ENCODE measurements at places on chromosomes 2 and 18.

DNA sequence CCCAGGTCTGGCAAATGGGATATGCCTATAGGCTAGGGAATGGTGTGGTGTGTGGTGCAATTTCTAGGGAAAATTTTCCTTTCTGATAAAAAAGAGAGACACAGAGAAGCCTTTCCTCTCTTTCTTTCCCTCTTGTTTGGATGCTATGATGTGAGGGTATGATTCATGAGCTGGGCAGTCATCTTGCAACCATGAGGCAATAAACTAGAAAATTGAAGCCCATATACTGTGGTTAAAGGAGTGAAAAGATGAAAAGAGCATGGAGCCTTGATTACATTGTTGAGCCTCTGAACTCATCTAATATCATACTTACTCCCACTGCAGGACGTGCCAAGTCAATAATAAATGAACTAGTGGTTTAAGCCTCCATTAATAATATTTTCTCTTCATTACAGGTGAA, 215.6 kb downstream of the HAUS1 start:
- DNase-seq: no peak

GRCh38 chr2:53724536-53724935, 43.1 kb upstream of the CHAC2 start:
- DNase-seq: no peak

DNA sequence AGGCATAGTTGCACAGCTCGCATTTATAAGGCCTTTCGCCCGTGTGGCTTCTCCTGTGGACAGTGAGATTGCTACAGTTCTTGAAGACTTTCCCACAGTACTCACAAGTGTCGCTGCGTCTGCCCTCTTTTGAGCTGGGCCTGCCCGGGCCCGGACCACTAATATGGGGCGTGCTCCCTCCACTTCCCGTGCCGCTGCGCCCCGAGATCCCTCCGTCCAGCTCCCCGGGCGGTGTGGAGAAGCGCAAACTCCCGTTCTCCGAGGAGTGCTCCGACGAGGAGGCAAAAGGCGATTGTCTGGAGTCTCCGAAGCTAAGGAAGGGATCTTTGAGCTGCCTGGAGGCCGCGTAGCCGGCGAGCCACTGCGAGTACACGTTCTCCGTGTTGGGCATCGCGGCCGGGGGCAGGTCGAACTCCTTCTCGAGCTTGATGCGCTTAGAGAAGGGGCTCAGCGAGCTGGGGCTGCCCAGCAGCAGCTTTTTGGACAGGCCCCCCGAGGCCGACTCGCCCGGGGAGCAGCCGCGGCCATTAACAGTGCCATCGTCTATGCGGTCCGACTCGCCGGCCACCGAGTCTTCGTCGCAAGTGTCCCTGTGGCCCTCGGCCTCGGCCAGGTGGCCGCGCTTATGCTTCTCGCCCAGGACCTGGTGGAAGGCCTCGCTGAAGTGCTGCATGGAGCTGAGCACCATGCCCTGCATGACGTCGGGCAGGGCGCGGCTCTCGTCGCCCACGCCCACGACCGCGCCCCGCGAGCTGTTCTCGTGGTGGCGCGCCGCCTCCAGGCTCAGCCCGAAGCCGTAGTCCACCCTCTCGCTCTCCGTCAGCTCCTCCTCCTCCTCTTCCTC, 92.7 kb downstream of the BCL11A start:
- no peak for DNase-seq

DNA sequence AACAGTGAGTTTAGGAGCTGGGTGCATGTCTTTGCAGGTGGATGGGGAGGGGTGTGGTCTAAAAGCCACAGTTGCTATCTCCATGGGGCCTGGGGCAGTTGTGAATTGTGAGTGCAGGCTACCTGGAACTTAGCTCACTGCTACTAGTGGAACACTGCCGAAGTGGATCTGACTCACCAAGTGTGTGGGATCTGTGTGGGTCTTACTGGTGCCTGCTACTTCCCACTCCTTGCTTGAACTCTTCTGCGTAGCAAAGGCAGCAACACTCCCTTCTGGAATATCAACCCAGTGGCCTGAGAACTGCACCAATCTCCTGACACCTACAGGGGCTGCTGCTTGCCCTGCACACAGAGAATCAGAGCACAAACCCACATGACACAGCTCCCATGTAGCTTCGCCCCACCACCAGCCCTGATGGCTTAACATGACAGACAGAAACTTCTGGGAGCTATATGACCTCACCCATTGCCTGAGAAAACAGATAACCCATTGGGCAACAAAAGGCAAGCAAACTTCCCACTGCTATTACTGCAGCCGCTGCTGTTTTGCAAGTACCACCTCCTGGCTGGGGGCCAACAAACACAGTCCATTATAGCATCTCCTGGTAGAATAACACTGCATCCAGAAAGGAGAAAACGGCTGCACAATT, 455.1 kb upstream of the DDX18 start:
- no peak for DNase-seq

DNA sequence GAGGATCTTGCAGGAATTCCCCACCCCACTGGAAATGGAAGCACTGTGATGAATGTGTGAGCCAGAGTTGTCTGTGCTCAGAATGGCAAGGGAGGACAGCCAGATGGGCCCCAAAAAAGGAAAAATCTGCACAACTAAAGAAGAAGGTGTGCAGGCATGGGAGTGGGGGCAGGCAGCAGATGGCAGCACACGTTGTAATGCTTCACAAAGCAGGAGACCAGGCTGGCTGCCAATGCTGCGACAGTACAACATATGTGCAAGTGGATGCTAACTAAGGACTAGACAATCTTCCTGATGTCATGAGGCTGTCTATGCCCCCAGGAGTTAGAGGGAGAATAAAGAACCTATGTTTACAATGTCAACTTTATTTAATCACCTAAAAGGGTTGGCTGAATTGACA, 27.2 kb downstream of the ST6GAL2 start:
- DNase-seq: no peak

- DNase-seq: no peak
Measured at GRCh38 chr2:1715184-1716013, 28.9 kb downstream of the PXDN start.

DNA sequence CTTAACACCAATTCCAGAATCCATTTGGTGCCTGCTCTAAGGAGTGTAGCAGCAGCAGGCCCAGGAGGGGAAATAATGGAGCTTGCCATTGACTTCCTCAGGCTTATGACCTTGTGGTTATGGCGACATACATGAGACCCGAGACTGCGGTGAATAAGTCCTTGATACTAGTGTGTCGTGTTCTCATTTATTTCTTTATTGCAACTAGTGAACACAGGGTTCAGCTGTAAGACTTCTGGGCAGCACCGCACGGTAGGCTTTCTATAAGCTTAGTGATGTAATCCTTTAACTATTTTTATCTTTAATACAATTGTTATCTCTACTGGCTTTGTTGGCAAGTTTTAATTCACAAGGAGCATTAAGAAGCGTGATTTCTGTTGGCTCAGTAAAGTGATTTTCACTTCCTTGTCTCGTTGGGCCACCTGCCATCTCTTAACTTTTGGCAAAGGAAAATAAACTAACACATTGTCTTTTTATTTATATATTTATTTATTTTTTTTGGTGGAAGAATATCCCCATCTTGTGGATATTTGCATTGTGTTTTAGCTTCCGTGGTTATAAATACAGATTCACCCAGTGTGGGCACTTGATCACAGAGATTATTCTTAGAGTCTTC, 139.8 kb downstream of the LTBP1 start:
- DNase-seq: no peak

- peak; percentile 76 for DNase-seq
Measured at GRCh38 chr2:20065885-20066602, 14.6 kb upstream of the LAPTM4A start.

- DNase-seq: no peak
Measured at GRCh38 chr2:225009768-225010167, 32.5 kb downstream of the DOCK10 start.

GRCh38 chr18:48929941-48930713, 20.6 kb downstream of the SMAD7 start:
- DNase-seq: peak; percentile 89

Data from right cardiac atrium (tissue), 5 donors.